ENCODE measurements at places on chromosomes 7 and 10.

DNA sequence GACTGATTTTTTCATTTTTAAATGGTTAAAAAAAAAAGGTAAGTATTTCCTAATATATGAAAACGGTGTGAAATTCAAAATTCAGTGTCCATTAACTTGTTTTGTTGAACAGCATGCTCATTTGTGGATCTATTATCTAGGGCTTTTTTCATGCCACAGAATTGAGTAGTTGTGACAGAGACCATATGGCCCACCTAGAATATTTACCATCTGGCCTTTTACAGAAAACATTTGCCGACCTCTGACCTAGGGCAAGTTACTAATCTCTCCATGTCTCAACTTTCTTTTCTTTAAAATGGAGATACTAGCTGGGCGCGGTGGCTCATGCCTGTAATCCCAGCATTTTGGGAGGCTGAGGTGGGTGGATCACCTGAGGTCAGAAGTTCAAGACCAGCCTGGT is 41.3 kb downstream of the GRK5 start:
- no peak for DNase-seq

DNA sequence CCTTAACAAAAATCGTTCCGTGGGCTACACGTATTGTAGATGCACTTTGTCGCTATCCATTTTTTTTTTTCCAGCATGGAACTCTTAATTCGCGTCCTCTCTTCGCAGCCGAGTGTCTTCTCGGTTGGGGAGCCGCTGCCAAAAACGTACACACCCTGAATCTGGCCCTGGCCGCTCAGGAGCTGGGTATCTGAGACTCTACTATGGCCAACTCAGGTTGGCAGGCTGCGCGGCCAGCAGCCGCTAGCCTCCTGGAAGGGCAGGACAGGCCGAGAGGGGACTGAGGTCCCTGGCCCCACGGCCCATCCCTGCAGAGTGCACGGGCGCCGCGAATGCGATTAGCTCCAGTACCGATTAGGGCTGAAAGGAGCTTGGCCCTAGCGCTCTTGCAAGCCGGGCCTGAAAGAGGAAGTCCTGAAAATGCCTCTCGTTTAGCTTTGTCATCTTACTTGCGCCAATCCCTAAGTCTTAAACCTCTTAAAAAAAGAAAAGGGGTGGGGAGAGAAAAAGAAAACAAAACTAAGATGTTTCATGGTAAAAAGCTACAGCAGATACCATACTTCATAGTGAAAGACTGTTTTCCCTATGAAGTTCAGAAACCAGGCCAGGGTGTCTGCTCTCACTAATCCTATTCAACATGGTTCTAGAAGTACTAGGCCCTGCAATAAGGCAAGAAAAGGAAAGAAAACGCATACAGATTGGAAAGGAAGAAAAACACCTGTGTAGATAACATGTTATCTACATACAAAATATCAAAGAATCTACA is 113.2 kb upstream of the RHEB start:
- peak; percentile 28 for DNase-seq

GRCh38 chr10:21300551-21300950 is 224.9 kb downstream of the SKIDA1 start:
- no peak for DNase-seq

DNA sequence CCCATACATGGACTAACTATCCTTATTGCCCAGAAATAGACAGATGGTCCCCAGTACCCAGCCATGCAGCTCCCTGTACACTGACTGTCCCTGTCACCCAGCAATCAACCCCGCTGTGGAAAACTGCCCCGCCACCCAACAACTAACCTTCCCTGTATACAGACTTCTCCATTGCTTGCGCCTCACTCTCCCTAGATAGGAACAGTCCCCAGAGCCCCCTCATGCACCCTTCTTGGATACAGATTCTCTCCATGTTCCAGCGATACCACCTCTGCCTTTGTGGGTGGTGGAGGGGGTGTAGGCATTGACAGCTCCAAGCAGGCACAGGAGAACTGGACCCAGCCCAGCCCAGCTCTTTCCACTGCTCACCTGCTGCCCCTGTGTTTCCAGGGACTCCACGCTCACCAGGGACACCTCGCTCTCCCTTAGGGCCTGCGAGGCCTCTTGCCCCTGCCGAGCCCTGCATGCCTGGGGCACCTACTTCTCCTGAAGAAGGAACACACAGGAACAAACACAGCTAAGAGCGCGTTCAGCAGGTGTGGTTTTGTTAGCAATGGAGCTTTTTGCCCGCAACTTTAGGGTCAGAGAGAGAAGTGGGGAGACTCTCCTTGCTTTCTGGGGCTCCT is 7.2 kb downstream of the SFTPD start:
- DNase-seq, result no peak

DNA sequence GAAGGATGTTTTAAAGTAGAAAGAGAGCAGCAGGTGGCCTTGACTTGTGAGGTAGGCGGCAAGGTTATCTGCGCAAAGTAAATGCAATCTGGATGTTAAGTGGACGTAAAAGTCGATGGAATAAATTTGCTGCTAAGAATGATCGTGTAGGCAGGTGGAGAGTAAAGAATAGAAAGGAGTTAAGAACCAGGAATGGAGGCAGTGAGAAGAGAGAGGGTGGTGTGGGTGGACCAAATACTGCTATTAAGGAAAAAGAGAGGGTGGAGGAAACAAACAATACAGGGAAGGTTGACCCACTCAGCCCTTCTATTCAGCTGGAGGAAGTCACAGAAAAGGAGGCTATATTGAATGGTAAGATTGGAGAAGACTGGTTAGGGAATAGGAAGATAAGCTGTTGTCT is 1.9 kb upstream of the CUL1 start:
- DNase-seq, result no peak

DNA sequence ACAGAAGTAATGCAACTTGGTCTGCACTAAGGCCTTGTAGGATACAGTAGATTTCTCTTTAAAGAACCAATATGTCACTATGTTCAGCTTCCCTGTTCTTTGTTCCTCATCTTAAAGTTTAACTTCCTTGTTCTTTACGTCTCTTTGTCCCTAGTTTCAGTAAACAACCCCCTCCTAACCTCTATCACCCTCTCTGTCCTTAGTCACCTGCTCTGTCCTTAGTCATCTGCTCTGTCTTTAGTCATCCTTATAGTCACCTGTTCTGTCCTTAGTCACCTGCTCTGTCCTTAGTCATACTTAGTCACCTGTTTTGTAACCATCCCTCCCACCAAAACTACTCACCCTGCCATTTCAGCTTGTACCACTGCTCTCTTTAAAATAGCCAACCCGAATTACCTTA is 144.6 kb upstream of the TMEM106B start:
- DNase-seq, result no peak

- no peak for DNase-seq
Measured at GRCh38 chr10:75395932-75396630, 5.5 kb downstream of the ZNF503 start.

- no peak for DNase-seq
Measured at GRCh38 chr7:36171503-36171902, 18.4 kb downstream of the EEPD1 start.

DNA sequence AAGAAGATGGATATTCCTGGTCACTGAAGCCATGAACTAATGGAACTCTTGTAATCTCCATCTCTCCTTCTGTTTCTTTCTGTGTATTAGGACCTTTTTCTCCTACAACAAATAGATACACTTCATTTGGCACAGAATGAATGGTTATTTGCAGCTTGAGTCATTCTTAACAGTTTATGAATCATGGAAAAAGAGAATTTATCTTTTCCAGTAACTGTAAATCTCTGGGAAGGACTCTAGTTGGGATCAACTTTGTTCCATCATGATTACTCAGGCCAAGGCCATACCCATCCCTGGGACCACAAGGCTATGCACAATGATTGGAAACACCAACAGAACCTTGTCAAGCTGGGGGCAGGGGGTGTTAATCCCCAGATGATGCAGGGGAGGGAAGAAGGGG is 36.1 kb upstream of the MDFIC start:
- no peak for DNase-seq

DNA sequence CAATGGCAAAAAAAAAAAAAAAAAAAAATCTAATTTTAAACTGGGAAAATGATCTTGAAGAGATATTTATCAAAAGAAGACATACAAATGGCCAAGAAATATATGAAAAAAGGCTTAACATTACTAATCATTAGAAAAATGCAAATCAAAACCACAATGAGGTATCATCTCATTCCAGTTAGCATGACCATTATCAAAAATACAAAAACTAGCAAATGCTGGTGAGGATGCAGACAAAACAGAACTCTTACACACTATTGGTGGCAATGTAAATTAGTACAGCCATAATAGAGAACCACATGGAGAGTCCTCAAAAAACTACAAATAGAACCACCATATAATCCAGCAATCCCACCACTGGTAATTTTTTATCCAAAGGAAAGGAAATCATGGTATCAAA is 489.6 kb downstream of the TNS3 start:
- no peak for DNase-seq

- DNase-seq, result no peak
Measured at GRCh38 chr7:27684491-27684890, 21.8 kb upstream of the HIBADH start.

GRCh38 chr7:148334959-148335577 is 255.5 kb upstream of the C7orf33 start:
- no peak for DNase-seq

- DNase-seq, result no peak
Measured at GRCh38 chr10:35998026-35998425, 355.9 kb upstream of the FZD8 start.

- peak; percentile 95 for DNase-seq
Measured at GRCh38 chr10:27099916-27100812, at the start of gene ANKRD26. Gene ANKRD26, minus strand, starts transcription at chr10:27100494. Its CDS starts 168 bp downstream, at chr10:27100326.

- DNase-seq, result no peak
Measured at GRCh38 chr10:67385089-67385488, 310.9 kb downstream of the CTNNA3 start.

- no peak for DNase-seq
Measured at GRCh38 chr10:74822521-74823089, 3.8 kb upstream of the KAT6B start.

GRCh38 chr10:125006188-125006680 is 64.3 kb downstream of the ZRANB1 start:
- no peak for DNase-seq

Measured in activated T-cell treated with anti-CD3 and anti-CD28 coated beads, Interleukin-2, amount 50 U/mL, for 4 hours (primary cell).